ENCODE measurements at places on chromosomes 7 and 10.

GRCh38 chr10:78937800-78938694 lies 130.7 kb upstream of the ZMIZ1 start:
- no peak for DNase-seq

GRCh38 chr10:31739146-31739545 lies 189.5 kb downstream of the ARHGAP12 start:
- DNase-seq: no peak

- no peak for DNase-seq
Observed at GRCh38 chr7:65812281-65812680, 60.6 kb upstream of the VKORC1L1 start.

- no peak for DNase-seq
Observed at GRCh38 chr10:33237736-33238624, 96.5 kb downstream of the NRP1 start.

GRCh38 chr7:148906707-148907498 lies 22.8 kb upstream of the EZH2 start:
- DNase-seq: no peak

GRCh38 chr7:92634924-92635519 lies 44.8 kb upstream of the FAM133B start:
- no peak for DNase-seq

DNA sequence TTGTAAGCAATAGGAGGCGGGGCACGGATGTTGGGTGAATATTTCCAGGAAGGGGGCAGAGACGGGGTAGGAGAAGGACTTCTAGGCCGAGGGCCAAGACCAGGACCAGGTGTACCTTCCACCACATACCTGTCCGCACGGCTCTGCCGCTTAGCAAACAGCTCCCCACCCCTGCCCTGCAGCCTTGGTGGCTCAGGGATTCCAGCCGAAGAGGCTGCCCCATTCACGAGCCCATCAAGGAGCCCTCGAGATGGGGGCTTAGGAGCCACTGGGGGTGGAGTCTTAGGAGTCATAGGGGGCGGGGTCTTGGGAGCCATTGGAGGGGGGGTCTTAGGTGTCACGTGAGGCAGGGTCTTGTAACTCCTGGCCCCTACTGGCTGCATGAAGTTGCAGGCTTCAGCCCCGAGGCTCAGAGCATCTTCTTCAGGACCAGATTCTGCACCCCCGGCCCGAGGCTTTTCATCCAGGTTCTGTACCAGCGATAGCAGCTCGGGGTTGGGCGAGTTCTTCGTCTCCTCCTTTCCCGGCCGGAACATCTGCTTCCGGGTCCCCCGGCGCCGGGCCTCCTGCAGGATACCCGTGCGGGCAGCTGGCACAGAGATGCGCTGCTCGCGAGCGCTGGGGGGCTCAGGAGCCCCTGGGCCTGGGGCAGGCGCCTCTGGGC lies 6.1 kb upstream of the MYOZ1 start:
- peak; percentile 49 for DNase-seq

DNA sequence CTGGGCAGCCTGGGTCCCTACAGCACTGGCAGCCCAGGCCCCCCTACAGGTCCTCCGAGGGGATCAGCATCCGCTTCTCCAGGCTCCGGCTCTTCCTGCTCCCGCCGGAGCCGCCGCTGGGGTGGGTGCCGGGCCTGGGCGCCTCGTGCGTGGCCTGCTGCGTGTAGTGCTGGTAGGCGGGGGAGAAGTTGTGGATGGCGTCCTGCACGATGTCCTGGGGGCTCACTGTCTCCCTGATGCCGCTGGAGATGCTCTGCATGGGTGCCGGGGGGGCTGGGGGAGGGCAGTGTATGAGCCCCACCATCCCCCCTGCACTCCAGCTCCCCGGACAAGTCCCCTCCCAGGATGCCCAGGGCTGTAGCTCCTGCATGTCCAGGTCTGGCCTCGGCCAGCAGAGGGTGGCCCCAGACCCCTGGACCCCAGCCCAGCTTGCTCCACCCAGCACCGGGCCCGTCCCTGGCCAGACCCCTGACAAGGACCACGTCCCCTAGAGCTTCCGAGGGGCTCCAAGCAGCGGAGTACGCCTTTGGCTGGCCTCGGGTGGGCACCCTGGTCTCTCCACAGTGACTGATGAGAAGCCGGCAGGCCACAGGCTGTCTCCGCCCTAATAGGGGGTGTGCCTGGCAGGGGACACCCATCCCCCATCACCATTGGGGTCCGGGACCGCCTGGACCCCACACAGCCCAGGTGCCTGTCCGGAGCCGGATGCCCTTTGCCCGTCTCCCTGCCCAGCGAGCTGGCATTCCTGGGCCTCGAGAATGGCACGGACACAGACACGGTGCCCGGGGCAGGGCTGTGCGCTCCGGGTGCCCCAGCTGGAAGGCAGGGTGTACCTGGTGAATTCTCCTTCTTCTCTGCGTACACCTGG lies 8.9 kb downstream of the TMEM184A start:
- no peak for DNase-seq

DNA sequence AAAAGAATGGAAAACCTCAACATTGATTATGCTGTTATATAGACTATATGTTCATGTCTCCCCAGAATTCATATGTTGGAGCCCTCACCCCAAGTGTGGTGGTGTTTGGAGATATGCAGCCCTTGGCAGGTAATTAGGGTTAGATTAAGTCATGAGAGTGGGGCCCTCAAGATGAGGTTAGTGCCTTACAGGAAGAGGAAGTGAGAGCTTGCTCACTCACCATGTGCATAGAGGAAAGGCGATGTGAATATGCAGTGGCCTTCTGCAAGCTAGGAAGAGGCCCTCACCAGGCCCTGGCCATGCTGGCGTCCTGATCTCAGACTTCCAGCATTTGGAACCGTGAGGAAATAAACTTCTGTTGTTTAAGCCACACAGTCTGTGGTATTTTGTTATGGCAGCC lies 14.8 kb downstream of the ZNF33A start:
- no peak for DNase-seq

DNA sequence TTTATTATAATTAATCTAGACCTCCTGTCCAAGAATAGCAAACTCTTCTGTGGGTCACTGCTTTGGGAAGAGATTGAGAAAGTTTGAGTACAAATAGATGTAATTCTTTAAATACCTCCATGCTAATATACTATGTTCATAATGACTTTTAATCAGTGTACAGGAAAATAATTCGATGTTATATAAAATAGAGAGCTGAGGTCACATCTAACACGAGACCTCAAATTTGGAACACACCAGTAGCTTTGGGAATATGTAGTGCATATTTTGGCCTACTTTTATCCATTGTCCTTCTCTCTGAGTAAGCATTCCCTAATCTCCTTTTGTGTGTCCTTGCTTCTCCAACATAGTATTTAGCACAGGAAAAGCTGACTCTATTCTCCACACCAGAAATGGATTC lies 27.3 kb upstream of the CABCOCO1 start:
- no peak for DNase-seq

- no peak for DNase-seq
Observed at GRCh38 chr10:69630651-69631400, 779 bp downstream of the FAM241B start.

- DNase-seq: no peak
Observed at GRCh38 chr10:29917311-29917710, 142.1 kb downstream of the JCAD start.

- no peak for DNase-seq
Observed at GRCh38 chr10:113384181-113384580, 168.7 kb upstream of the HABP2 start.

DNA sequence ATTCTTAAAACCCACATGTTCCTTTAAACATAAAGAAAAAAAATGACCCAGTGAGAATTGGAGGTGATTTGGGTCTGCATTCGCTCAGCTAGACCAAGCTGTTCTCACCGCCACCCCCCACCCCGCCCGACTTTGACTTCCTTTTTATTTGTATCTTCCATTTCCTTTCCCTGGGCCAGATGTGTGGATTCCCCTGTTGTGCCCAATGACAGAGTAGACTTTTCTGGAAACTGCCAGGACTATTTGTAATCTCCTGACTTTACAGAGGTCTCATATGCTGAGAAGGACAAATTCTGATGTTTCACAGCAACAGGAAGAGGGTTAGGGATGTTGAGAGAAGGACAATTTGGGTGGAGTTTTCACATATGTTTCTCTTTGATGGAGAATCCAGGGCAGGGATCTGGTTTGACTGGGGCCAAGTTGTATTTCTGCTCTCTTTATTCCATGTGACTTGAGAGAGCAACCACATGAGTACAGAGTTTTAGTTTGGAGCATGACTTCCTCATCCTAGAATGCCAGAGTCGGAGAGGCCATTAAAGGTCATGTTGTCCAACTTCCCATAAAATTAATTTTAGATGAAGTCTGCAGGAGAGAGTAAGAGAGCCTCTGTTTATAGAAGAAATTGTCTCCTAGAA lies 1023.2 kb downstream of the LRMDA start:
- no peak for DNase-seq

DNA sequence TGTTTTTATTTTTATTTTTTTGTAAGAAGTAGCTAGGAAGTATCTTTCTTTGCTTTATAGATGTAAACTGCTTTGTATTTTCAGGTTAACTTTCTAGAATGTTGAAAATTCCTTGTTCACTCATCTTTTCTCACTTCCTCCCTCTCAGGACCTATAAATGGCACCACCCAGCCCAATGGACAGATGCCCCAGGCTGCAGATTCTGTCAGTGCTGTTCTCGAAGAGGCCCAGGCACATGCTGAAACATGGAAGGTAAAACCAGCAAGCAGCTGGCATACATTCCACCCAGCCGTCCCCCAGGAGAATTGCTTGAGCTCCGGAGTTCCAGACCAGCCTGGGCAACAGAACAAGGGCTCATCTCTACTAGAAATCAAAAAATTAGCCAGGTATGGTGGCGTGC lies 47.1 kb upstream of the PDSS1 start:
- DNase-seq: no peak

- DNase-seq: no peak
Observed at GRCh38 chr7:36661135-36661840, 63.0 kb downstream of the AOAH start.

DNA sequence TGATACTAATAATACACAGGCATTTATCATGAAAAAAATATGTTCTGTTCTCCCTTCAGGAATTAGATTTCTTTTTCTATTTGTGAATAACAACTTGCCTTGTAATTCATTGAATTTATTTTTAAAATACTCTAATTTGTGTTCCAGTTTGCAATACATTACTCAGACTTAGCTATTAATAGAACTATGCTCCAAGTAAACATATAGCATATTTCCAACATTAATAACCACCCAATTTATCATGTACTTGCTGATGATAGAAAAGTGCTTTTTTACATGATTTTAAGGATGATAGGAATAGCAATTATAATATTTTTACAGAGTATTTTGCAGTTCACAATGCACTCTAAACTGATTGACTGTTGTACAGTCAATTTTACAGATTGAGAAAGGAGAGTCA lies 338.8 kb upstream of the SEMA3D start:
- DNase-seq: no peak

DNA sequence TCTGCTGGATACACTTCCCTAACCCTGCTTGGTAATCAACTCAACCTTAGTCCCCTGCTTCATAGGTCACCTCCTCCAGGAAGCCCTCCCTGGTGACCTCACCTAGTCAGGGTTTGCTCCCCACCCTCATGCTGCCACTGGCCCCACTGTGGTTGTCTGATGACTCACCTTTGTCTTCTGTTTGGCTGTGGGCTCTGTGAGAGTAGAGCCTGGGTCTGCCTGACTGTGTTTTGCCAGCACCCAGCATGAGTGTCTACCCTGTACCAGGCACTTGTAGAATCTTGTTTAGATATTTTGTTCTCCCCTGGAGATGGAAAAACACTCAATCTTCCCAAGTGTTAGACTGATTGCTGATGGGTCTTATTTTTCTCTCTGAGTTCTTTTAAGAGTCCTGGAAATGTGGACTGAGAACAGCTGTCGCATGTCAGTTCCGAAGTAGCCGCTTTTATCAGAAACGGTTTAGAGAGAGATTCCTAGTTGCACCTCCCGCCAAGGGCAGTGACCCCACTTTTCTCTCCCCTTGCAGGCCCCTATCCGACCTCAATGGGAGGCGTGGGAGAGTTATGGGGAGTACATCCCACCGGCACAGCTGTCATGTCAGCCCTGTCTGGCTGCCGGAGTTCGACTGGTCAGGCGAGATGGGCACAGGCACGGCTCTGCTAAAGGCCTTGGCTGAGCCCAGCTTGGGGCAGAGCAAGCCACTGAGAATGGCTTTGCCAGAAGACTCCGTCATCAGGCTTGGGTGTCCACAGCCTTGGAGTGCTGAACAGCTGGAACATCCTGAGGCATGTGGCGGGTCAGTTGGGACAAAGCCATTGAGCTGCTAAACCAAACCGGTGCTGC lies 134.3 kb downstream of the GRK5 start:
- no peak for DNase-seq

DNA sequence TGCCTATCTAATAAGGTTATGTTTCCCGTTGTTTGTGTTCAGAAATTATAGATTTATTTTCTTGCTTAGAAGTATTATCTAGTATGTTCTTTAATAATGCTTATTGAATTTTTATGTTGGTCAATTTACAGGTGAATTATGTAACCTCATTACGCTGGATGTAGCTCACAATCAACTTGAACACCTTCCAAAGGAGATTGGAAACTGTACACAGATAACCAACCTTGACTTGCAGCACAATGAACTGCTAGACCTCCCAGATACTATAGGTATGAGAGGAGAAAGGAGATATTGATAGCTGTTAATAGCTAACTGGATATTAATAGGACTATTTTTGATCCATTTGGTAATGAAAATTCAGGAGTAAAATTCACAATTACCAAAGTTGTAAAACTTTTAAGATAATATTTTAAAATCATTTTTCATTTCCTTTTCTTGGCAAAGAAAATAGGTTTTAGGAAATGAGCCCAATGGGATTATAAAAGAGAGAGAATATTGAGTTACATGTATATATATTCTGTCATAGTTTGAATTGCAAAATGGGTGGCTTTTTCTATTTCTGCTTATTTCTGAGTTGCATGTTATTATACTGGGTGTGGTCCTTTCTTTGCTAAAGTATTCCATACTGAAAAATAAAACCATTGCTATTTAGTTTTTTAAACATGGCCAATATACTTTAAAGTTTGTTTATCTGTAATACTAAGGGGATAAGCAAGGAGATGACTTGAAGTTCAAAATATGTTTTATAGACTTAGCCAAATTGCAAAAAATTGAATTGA lies 66.3 kb downstream of the SHOC2 start:
- DNase-seq: no peak

DNA sequence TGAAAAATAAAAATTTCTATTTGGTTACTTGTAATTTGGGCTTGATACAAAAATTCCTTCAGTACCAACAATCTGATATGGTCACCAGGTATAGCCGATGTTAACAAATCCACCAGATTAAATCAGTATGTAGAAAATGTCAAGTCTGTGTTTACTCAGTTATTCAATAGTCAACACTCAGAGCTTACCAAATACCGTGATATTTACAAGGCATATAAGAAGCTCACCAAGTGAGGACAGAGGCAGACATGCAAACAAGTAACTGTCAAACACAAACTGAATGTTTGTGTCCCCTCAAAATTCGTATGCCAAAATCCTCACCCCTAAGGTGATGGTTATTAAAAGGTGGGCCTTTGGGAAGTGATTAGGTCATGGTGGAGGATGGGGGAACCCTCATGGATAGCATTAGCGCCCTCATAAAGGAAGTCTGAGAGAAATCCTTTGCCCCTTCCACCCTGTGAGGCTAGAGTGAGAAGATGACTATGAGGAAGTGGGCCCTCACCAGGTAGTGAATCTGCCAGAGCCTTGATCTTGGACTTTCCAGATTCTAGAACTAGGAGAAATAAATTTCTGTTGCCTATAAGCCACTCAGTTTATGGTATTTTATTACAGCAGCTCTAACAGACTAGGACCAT lies 63.1 kb downstream of the TES start:
- DNase-seq: no peak

GRCh38 chr7:21417647-21418046 lies 10.2 kb upstream of the SP4 start:
- no peak for DNase-seq
